Activated CD4-positive, alpha-beta T cell treated with anti-CD3 and anti-CD28 coated beads for 48 hours (primary cell): ENCODE measurements at places on chromosomes 3 and 15.

DNA sequence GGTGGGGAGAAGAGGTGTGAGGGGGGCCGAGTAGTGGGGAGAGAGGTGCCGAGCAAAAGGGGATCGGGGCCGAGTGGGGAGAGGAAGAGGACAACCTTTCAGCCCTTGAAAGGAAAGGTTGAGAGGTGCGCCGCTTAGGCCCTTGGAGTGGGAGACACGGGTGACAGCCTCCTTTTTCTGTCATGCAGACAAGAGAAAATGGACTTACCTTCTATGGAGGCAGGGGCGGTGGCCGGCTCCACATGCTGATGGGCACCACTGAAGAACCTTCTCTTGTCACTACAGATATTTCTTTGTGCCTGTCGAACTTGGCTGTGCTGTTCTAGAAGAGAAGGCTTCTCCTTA is 421 bp downstream of the KLHL18 start:
- DNase-seq, result peak; percentile 34

GRCh38 chr3:50862221-50862620 is 187.5 kb downstream of the DOCK3 start:
- DNase-seq, result no peak

DNA sequence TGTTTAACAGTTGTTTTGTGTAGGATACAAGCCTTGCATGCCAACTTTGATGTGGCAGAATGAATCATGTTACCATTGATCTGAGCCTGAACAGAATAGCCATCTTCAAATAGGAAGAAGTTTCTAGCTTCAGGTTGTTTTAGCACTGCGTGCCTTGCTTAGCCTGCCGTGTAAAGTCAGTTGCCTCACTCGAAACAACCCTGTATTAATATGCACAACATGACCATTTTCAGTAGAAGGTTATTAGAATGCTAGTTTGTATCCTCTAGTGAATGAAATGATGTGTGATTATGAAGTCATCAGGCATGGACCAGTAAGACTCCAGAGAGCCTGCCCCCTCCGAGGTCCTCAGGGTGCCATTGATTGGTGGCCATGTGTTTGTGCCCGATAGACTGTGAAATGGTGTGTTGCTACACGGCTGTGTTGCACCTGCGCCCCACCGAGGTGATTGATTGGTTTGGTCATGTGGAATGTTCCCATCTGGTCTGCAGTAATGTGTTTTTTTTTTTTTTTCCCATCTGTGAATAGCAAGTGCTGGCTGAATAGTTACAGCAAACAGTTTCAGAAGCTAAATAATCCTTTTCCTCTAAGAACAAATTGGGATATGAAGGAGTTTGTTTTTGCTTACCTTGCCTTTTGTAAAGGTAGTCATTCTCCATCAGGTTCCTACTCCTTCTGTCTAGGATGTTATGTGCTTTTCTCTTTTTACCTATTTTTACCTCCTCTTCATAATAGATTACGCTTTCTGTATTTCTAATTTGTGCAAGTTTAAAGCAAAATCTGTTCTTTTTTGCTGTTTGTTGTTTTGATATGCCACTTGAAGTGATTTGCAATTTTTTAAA is 214.9 kb downstream of the TCF12 start:
- peak; percentile 5 for DNase-seq

DNA sequence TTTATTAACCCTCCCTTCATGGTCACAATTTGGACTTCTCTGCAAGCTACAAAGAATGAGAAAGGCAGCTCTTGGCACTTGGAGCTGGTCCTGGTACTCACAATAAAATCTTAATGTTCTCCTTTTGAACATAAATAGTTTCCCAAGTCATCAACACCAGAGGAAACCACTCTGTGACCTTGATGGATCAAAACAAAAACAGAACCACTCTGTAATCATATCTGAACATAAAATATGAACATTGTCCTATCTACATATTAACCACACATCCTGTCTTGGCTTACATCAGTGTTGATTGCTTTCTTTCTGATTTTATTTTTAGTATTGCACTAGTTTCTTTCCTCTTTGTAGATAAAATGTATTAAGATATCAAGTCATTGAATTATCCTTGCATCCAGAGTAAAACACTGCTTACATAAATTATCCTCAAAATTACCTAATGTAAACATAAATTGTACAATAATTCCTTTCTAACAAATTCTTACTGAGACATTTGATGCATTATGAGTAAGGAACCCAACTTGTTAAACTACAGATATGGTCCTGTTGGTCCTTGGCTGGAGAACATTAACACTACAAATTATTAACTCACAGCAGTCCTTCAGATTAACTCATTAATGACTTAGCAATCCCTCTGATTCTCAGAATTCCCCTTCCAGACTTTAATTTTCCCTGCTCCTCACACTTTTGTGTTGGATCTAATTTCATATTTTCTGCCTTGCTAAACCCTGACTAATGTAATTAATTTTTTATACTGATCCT is 860.5 kb downstream of the DIPK2A start:
- DNase-seq, result no peak
